Renal cortical epithelial cell (primary cell): ENCODE measurements at places on chromosomes 12 and 14.
A peak's percentile ranks its signal among the peaks of the same experiment; 100 is the strongest.

GRCh38 chr12:120292411-120292660, 633 bp upstream of the RNU4-2 start:
- no peak for DNase-seq

- DNase-seq, result peak; percentile 20
Measured at GRCh38 chr12:52050116-52050757, 1.0 kb upstream of the NR4A1 start.

DNA sequence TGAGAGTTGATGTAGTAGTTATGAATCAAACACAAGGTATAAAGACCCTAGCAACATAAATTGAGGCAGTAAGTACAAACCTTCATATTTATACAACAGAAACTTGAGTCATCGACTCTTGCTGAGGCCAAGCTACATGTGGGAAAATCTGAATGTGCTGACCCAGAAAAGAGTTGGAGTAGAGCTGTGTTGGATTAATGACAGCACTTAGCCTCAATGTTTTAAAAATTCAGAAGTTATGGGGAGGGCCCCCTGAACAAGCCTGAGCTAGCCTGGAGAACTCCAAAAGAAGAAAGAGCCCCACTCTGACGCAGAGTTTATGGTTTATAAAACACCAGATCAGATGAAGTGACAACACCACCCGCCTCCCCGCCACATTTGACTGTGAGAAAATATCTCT, 100.0 kb downstream of the DUSP6 start:
- no peak for DNase-seq

GRCh38 chr12:102096855-102097254, 23.1 kb downstream of the NUP37 start:
- DNase-seq, result no peak

DNA sequence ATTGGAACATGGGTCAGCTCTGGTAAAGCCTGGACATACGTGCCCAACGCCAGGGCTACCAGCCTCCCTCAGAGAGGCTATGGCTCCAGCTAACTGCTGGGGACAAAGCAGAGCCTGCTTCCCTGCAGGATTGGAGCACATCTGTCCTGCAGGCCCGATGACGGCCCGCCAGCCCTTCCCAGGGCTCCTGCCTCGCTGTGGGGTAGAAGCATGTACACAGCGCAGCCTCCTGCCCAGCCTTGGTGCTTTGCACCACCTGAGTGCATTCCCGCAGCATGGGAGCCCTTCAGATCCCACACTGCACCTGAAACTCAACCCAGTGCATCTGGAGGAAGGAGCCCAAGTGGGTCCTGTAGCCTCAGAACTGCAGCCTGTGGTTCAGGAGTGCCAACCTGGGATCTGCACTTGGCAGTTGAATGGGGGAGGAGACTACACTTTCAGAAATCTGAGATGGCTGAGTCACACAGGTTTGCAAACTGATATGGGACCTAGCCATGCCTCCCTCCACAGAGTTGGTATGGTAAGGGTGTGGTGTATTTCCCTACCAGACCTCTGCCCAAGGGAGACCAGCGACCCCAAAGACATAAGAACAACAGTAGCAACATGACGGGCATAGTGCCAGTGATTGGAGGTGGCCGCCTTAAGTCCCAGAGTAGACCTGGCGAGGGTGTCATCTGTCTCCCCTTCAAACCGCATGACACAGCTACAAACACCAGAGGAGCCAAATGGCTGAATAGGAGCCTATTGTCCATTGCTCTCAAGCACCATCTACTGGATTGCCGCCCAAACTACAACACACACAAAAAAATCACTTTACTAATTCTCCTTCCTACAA, 273.9 kb upstream of the MIS18BP1 start:
- peak; percentile 16 for DNase-seq

GRCh38 chr12:84904051-84904450, 8.5 kb downstream of the SLC6A15 start:
- DNase-seq, result no peak

- DNase-seq, result peak; percentile 61
Measured at GRCh38 chr12:90102957-90103652, 394.5 kb upstream of the ATP2B1 start.

GRCh38 chr12:77392467-77393088, 327.2 kb upstream of the E2F7 start:
- no peak for DNase-seq

- no peak for DNase-seq
Measured at GRCh38 chr14:61720294-61720661, 25.0 kb downstream of the HIF1A start.

GRCh38 chr14:29941401-29941800, 13.8 kb upstream of the PRKD1 start:
- no peak for DNase-seq

DNA sequence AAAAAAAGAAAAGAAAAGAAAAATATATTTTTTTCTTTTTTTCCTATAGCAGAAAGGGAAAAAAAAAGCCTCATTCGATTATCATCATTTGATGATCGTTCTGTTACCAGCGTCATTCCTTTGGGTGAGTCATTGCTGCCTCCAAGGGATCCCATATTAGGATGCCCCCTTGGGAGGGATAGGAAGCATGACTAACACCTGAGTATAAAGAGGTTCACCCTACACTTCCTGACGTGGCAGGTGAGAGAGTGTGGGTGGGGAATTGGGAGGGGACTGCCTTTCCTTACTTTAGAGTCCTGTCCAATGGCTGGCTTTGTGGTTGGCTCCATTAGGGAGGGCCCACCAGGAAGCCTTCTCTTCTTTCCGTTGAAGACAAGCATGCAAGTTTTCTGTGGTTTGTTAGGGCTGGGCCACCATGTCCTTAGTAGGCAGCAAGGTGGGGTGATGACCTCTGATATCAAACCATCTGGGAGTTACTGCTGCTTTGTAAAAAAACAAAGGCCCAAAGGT, 56.1 kb upstream of the FUT8 start:
- DNase-seq, result peak; percentile 91

- no peak for DNase-seq
Measured at GRCh38 chr12:18243238-18243637, 18.1 kb upstream of the PIK3C2G start.

GRCh38 chr12:114704096-114704495, 20.1 kb upstream of the TBX3 start:
- no peak for DNase-seq
